ENCODE measurements at places on chromosomes 2 and 18.

DNA sequence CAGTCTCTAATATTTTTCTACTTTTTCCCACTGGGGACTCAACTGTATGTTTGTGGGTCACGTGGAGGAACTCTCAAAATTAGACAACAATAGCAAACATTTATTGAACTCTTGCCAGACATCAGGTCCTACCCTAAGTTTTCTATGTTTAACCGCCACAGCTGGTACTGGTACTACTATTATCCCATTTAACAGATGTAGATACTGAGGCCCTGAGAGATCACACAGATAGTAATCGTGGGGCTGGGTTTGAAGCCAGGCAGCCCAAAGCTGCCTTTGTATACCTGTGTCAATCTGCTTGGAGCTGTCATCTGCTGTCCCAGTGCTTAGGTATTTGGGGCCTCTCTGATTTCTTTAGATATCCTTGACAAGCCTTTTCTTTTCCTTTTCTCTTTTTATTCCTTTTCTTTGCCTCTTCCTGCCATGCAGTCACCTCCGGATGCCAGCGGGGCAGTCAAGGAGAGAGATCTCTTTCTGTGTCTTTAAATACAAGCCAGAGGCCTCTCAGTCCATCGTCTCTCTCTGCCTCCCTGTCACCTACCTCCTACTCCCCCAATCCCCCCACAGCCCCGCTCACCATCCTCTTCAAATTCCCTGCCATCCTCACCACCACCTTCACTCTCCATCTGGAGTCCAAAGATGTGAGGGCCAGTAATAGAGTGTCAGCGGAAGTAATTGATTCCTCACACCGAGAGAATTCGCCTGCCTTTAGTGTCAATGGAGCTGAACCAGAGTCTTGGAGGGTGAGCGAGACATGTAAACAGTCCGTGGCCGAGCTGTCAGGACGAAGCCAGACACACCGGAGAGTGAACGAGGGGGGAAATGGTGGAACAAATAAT is 23.4 kb downstream of the NRP2 start:
- no peak for DNase-seq

DNA sequence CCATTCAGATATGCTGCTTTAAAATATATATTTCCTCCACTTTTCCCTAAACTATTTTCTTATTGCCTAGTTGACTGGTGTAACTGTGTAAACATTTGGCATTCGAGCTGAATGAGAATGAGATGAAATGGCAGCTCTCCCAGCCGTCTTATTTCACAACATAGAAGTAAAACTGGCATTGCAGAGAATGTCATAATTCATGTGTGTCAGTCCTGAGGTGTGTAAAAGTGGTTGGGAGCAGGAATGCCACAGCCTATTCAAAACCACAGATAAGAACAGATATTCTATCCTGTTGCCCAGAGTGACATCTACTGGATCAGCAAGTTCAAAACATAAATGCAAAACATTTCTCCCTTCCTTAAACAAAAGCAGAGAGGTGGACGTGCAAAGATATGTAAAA is 565.5 kb upstream of the CHAC2 start:
- no peak for DNase-seq

- DNase-seq = no peak
Observed at GRCh38 chr18:10937743-10938640, 211.4 kb downstream of the PIEZO2 start.

DNA sequence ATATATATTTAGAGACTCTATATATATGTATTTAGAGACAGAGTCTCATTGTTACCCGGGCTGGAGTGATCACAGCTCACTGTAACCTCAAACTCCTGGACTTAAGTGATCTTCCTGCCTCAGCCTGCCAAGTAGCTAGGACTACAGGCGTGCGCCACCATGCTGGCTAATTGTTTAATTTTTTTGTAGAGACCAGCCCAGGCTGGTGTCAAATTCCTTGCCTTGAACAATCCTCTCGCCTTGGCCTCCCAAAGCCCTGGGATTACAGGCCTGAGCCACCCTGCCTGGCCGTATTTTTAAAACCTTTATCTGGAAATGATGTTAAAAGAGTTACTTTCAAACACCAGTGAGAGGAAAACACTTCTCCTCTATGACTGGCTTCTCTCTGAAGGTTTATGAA is 30.9 kb upstream of the PGAP1 start:
- no peak for DNase-seq

- peak; percentile 58 for DNase-seq
Observed at GRCh38 chr2:95274291-95275150, at the start of gene PROM2. Gene PROM2, plus strand, starts transcription at chr2:95274449. Its CDS starts 137 bp downstream, at chr2:95274586.

DNA sequence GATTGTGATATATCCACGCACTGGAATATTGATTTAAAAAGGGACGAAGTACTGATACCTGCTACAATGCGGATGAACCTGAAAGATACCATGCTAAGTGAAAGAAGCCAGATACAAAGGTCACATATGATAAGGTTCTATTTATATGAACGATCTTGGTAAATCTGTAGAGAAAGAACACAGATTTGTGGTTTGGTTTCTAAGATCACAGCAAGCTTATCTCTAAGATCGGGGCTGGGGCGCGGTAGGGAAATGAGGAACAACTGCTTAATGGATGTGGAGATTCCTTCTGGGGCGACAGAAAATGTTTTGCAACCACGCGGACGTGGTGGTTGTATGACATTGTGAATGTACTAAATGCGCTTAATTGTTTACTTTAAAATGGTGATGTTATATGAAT is 60.1 kb downstream of the NEDD4L start:
- DNase-seq = no peak

DNA sequence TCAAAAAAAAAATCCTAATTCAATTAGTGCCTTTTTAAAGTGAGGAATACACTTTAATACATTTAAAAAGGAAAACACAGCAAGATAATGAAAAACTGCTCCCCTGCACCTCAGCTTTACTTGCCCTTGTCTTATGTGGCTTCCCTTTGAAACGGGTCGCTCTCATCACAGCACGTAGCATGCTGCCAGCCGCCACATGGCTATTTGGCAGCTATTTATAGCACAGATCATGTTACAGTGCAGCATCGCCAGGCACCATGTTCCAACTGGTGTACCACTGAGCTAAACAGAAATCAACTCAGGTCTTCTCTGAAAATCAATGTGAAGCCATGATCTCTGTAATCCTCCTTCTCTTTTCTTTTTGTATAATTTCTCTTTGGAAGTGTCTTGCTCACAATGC is 65.1 kb downstream of the TMEM182 start:
- DNase-seq = no peak

DNA sequence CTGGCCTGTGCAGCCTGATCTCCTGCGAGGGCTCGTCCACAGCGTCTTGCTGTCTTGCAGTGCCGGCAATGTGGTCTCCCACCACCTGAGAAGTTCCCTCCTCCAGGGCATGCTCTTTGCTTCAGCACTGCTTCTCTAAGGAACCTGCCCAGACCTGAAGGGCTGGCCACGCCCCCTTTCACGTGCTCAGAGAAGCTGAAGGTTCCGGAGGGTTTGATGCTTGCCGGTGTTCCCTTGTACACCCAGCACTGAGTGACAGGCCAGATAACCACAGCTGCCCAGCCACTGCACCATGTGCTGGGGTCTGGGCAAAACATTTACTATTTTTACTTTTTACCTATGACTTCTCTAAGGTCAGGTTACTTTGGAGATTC is 1.7 kb upstream of the POLR2D start:
- DNase-seq = no peak

DNA sequence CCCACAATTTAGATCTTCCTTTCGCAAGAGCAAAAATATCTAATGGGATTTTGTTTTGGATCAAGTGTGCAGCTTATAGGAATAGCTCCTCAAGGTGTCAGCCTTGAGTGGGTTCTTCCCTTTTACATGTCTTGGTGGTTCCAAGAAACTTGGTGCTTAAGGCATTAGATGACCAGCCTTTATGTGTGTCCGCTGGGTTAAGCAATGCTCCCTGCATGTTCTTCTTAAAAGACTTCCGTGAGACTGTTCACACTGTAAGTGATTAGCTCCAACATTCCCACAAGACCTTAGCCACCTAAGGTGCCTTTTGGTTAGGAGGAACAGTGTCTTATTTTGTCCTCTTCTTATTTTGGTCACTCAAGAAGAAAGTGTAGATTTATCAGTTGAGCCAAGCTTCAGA is 44.3 kb upstream of the GPR39 start:
- no peak for DNase-seq

GRCh38 chr2:153510996-153511395 is 32.4 kb upstream of the RPRM start:
- no peak for DNase-seq

GRCh38 chr18:49813069-49813318 is 339 bp downstream of the ACAA2 start:
- no peak for DNase-seq

DNA sequence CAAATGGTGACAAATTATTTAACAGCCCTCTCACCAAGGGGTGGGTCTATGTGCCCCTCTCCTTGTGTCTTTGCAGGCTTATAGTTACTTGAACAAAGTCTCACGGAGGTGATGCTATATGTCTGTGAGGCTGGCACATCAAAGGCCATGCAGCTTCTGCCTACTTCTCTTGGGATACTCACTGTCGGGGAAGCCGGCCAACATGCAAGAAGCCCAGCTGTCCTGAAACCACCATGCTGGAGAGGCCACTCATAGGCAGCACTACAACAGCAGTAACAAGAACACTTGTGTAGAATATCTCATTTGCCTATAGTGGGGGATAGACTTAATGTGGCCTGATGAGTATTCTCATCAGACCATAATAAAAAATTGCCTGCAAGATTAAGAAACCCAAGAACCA is 233.7 kb upstream of the NCKAP5 start:
- no peak for DNase-seq

GRCh38 chr18:27599202-27599829 is 414.2 kb upstream of the CHST9 start:
- DNase-seq = no peak

DNA sequence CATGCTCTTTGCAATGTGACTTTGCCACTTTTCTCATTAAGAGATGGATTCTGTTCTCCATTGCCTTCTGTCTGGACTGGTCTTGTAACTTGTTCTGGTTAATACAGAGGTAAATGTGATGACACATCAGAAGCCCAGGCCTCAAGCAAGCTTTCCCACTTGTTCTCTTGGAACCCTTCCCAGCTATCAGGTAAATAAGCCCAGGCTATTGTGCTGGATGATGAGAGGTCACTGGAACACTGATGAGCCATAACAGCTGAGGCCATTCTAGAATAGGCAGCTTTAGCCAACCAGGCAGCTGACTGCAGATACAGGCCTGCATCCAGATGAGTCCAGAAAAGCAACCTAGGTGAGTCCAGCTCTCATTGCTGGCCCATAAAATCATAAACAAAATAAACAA is 1007.0 kb upstream of the ACVR2A start:
- DNase-seq = no peak

DNA sequence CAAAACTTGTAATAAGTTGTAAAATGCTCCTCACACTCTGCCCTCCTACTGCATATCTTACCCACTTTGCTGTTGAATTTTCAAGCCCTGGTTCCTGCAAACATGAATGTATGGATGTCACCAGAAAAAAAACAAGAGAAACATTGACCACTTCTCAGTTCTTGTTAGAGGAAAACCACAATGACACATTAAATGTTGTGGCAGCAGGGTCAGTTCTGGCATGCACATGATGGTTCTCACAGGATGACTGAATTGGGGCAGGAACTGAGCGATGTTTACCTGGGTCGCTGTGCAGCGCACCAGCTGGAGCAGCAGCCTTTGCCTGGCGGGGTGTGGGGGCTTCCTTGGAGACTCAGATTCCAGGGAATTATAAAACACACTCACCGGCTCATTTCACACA is 14.0 kb upstream of the PRKCE start:
- DNase-seq = no peak

DNA sequence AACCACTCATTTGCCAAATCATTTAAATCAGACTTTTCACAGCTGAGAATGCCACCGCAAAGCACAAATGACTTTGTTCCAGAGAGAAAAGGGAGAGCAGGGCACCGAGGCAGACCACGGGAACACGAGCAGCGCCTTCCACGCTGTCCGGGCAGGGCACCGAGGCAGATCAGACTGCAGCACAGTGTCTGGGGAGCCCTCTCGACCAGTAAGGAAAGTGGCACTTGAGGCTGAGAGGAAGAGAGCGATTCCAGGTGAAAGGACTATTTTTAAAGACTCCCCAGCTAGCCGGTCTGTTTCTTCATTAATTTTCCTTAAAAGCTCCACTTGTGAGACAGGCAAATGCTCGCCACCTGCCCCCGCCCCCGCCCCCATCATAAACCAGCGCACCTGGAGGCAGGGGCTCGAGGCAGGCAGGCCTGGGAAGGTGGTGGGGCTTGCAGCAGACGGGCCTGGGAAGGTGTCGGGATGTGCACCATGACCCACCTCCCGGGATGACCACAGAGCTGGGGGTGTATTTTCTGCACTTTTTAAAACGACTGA is 80.9 kb upstream of the CTDP1 start:
- peak; percentile 56 for DNase-seq

GRCh38 chr2:69449906-69450305 is 12.7 kb upstream of the NFU1 start:
- no peak for DNase-seq

GRCh38 chr18:50721006-50721405 is 98.8 kb downstream of the MRO start:
- no peak for DNase-seq

- no peak for DNase-seq
Observed at GRCh38 chr2:232652505-232652851, 19.1 kb downstream of the EFHD1 start.

DNA sequence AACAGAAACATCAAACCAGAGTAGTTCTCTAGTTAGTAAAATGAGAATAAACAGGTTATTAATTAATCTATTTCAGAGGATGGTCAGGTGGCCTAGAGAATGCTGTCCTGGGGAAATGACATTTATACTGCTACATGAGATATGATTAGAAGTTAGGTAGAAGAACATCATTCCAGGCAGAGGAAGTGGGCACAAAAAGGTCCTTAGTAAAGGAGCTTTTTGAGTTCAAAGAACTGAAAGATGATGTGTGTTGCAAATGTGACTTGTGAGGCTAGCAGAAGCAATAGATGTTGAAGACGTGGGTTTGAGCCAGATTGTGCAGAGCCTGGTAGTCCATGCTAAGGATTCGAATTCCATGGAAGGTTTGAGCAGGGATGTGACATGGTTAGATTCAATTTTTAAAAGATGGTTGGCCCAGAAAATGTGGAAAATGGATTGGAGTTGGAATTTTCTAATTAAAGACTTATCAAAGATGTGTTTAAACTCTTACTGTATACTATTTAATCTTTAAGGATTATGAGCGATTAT is 34.2 kb downstream of the RAB10 start:
- DNase-seq = no peak

- no peak for DNase-seq
Observed at GRCh38 chr18:62109676-62110075, 77.2 kb downstream of the PIGN start.

DNA sequence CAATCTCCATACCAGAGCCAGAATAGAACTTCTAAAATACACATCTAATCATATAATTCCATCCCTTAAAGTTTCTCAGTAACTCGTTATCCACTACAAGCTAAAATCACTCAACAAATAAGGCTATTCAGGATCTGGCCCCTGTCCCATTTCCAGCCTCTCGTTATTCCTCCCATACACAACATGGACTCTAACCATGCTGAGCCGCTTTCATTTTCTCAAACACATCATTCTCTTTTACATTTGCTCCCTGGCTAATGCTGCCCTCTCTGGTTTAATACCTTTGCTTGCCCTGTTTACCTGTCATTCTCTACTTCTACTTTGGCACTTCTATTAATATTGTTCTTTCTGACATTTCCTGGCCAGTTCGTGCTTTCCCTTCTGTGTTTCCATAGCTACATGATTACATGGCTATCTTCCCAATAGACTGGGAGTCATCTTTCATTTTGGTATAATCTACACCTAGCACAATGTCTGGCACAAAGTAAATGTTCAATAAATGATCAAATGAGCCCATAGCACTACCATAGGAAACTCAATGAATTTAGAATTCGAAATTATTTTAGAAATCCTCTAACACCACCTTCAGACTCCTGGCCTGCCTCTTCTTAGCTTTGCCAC is 163.6 kb upstream of the VRK2 start:
- no peak for DNase-seq
